ENCODE measurements at places on chromosomes 6 and 20. TPM values are rescaled to one million over a fixed set of nuclear protein-coding genes. Genes with fewer than 3 reads are reported as not detected.

GRCh38 chr20:829551-829950 is 4.0 kb upstream of the FAM110A start:
- no peak for DNase-seq
- H3K27me3 ChIP-seq, result no peaks in the 10 kb centered on the region
- peak overlapping the region; percentile 29 for H3K4me3 ChIP-seq

GRCh38 chr6:145891565-145891964 is 72.6 kb downstream of the SHPRH start:
- no peak overlapping the region for H3K4me3 ChIP-seq
- H3K27me3 ChIP-seq, result no peaks in the 10 kb centered on the region
- H3K36me3 ChIP-seq, result peaks cover 76% of the 10 kb centered on the region
- H3K4me1 ChIP-seq, result no peaks in the 10 kb centered on the region

DNA sequence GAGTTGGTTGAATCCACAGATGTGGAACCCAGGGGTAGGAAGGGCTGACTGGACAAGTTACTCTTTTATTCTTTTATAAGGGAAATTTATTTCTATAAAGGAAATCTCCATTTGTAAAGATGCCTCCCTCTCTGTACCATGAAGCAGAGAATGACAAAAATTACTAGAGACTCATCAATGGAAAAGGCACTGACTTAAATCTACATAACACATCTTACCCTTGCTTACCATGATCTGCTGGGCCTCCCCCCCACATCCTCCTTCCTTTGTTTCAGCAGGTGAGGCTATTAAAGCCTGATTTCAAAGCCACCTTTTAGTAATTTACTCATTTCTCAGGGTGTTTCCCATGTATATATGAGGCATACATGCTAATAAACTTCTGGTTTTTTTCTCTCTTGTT is 130.2 kb upstream of the HDDC2 start:
- H3K4me3 ChIP-seq, result no peak overlapping the region
- no peaks in the 10 kb centered on the region for H3K27me3 ChIP-seq

DNA sequence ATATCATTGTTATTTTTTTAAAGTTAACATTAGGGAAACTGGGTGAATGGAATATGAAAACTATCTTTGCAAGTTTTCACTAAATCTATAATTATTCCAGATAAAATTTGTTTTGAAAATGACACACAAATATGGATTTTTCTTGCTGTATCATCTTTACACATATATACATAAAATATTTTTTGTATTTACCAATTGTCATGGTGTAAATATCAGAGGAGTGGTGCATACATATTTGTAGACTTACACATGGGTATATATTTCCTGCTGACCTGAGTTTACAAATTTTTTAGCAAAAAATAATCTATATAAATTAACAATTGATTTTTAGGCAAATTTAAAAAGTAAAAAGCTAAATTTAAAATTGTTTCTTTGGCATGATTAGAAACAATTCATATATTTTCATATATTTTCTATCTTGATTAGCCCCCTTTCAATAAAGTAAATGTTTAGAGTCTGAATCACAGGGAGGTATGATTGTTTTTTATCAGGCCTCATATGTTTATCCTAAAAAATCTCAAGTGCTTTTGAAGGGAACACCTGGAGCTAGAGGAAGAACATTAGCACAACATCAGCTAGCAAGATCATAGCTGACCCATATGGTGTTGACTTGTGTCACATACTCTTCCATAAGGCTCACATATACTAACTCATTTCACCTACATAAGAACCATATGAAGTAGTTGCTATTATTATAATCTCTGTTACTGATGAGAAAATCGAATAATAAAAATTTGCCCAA is 671.8 kb upstream of the GJE1 start:
- no peaks in the 10 kb centered on the region for H3K36me3 ChIP-seq
- H3K4me3 ChIP-seq, result peak overlapping the region; percentile 39
- no peak overlapping the region for H3K27ac ChIP-seq
- no peak for DNase-seq
- no peaks in the 10 kb centered on the region for H3K27me3 ChIP-seq

- DNase-seq, result no peak
- peaks cover 20% of the 10 kb centered on the region for H3K27me3 ChIP-seq
- H3K36me3 ChIP-seq, result no peaks in the 10 kb centered on the region
- no peaks in the 10 kb centered on the region for H3K4me1 ChIP-seq
- no peak overlapping the region for H3K4me3 ChIP-seq
Observed at GRCh38 chr20:22288957-22289356, 295.4 kb downstream of the FOXA2 start.

DNA sequence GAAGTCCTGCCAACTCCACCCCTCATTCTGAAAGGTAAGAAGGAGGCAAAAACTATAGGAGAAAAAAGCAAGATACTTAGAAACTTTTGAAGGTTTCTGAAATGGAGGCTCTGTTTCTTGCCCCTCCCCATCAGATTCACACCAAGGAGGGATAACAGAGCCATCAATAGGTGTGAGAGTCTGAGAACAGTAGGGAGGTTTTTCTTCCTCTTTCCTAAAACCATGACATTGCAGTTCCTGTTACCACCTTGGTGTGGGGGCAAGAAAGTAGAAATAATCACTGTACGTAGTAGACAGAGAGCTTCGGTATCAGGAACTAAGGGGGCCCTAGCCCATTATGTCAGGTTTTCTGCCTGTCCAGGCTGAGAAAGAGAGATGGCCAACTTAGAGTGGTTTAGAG is 333.3 kb upstream of the SYNCRIP start:
- no peak overlapping the region for H3K27ac ChIP-seq
- DNase-seq, result no peak
- H3K36me3 ChIP-seq, result no peaks in the 10 kb centered on the region
- peak overlapping the region; percentile 6 for H3K4me3 ChIP-seq
- no peaks in the 10 kb centered on the region for H3K27me3 ChIP-seq
- H3K4me1 ChIP-seq, result no peaks in the 10 kb centered on the region

DNA sequence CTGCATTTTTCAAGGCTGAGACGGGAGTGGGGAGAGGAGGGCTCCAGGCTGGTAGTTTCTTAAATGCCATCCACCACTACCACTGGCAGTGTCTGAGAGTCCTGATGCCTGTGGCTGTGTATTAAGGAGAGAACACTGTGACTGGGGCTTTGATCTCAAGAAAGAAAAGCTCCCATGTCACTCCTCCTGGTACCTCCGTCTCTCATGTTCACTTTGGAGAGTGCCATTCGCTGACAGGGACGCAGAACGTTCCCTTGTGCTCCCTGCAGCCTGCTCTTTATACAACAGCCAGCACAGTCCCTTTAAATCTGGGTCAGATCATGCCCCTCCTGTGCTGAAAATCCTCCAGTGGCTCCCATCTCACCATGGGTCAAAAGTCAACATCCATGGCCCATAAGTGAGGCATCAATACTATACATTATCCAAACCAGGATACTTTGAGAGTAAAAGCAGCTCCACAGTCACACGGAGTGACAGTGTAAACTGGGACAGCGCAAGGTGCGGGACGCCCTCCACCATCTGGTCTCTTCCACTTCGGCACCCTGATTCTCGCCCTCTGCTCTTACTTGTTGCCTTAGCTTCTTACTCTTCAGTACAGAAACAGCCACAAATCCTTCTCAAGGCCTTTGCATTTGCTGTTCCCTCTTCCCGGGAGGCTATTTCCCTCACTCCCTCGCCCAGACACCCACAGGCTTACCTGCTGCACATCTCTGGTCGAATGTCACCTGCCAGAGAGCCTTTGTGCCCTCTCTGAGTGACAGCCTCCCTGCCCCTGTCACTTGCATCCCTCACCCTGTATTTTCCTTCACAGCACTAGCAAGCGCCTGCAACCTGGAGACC is 20.0 kb downstream of the PDYN start:
- no peak overlapping the region for H3K27ac ChIP-seq
- peaks cover 13% of the 10 kb centered on the region for H3K27me3 ChIP-seq
- DNase-seq, result peak; percentile 33
- peaks cover 5% of the 10 kb centered on the region for H3K4me1 ChIP-seq
- no peak overlapping the region for H3K4me3 ChIP-seq
- no peaks in the 10 kb centered on the region for H3K36me3 ChIP-seq

DNA sequence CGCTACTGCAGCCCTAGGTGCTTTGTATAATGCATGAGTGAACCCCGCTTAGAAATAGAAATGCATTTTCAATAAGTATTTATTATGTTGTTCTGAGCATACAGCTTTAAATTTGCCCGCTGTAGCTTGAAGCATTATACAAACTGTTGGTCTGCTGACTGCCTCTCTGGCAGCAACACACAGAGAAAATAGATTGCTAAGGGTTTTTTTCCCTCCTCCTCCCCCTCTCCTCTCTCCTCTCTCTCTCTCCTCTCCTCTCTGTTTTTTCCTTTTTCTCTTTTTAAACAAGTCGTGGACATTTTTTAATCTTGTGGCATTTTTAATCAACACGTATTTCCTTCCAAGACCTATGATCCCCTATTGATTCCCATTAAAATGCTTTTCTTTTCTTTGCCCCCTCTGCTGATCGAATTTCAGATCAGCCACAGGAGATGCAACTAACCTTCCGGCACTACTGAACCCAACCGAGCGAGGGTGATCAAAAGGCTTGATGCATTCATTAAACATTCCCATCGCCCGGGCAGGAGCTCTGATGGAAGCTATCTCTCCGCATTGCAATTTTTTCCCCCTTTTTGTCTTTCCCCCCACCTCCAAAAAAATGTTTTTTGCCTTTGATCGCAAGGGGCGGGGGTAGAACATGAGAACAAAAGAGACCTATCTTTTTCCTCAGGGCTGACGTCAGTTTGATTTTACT is 90.7 kb upstream of the ARID1B start:
- no peaks in the 10 kb centered on the region for H3K27me3 ChIP-seq
- no peaks in the 10 kb centered on the region for H3K36me3 ChIP-seq
- peak overlapping the region; percentile 83 for H3K4me3 ChIP-seq
- no peaks in the 10 kb centered on the region for H3K4me1 ChIP-seq
- DNase-seq, result peak; percentile 80

DNA sequence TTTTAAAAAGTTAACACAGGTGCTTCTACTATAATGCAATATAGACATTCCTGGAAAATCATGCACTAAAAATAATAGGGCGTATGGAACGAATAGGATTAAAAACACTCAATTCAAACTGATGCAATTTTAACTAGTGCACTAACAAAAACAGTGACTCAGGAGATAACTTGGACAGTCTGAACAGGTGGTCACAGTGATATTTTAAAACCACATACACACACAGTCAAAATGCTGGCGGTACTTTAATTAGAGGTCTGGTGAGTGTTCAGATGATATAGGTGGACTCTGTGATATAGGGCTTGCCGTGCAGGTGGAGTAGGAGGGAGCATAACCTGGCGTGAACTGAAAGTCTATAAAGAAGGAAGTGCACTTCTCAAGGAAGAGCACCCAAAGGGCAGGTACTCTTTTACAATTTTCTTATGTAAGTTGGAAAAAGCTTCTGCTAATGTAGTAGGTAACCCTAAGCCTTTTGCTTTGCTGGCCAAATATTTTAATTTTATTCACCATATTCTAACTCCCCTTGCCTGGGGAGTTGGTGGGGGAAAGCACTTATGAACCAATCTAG is 41.9 kb upstream of the PLN start:
- peaks cover 1% of the 10 kb centered on the region for H3K4me1 ChIP-seq
- DNase-seq, result no peak
- no peak overlapping the region for H3K27ac ChIP-seq
- no peaks in the 10 kb centered on the region for H3K27me3 ChIP-seq
- H3K36me3 ChIP-seq, result peaks cover 5% of the 10 kb centered on the region
- H3K4me3 ChIP-seq, result no peak overlapping the region

DNA sequence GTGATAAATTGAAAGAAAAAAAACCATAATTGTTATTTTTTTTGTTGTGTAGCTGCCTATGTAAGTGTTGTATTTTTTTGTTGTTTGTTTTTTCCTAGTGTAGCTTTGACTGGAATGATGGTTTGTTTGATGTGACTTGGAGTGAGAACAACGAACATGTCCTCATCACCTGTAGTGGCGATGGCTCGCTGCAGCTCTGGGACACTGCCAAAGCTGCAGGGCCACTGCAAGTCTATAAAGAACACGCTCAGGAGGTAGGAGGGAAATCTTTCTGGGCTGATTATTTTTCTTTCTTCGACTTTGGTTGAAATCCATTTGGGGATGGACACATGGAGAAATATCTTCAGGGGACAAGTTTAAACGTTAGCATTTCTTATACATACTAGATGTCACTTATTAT is 3.8 kb downstream of the PEX7 start:
- H3K4me1 ChIP-seq, result no peaks in the 10 kb centered on the region
- no peak overlapping the region for H3K27ac ChIP-seq
- DNase-seq, result no peak
- no peaks in the 10 kb centered on the region for H3K27me3 ChIP-seq

- DNase-seq, result no peak
- H3K4me3 ChIP-seq, result no peak overlapping the region
- no peaks in the 10 kb centered on the region for H3K27me3 ChIP-seq
- H3K4me1 ChIP-seq, result no peaks in the 10 kb centered on the region
- H3K27ac ChIP-seq, result no peak overlapping the region
Observed at GRCh38 chr6:163001330-163001729, 273.6 kb downstream of the PACRG start.

DNA sequence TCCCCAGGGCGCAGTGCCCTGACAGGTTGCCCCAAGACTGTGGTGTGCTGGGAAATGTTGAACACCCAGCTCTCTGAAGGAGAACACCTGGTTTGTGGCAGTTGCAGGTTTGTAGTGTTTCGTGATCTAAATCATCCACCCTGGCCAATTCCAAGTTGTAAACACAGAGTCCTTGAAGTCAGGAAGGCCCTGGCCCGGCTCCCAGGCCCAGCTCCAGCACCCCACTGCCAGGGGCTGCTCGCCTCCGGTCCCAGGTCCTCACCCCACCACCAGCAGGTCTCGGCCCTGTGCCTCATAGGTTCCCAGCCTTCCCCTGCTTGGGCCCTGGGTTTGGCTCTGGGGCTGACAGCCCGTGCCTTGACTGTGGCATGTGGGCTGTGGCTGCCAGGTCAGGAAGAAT is 121.4 kb upstream of the MLN start:
- no peaks in the 10 kb centered on the region for H3K27me3 ChIP-seq
- DNase-seq, result no peak
- no peaks in the 10 kb centered on the region for H3K36me3 ChIP-seq
- no peaks in the 10 kb centered on the region for H3K4me1 ChIP-seq
- H3K27ac ChIP-seq, result no peak overlapping the region
- H3K4me3 ChIP-seq, result no peak overlapping the region

- no peak overlapping the region for H3K4me3 ChIP-seq
- H3K27ac ChIP-seq, result no peak overlapping the region
- no peak for DNase-seq
- no peaks in the 10 kb centered on the region for H3K27me3 ChIP-seq
- H3K36me3 ChIP-seq, result no peaks in the 10 kb centered on the region
Observed at GRCh38 chr20:49753133-49753532, 39.5 kb upstream of the B4GALT5 start.

The LAMA2 gene
- 2.9 TPM for total RNA-seq

The COQ3 gene
- total RNA-seq, result 11.3 TPM

The NR2E1 gene
- not detected for total RNA-seq

The DNMT3B gene
- total RNA-seq, result 368 TPM

The ELOVL4 gene
- total RNA-seq, result 9.7 TPM

The OR2H2 gene
- not detected for total RNA-seq

The PACRG gene
- 0.27 TPM for total RNA-seq

The SOX18 gene
- total RNA-seq, result 2.8 TPM

Measured in endodermal cell (in vitro differentiated cells).